ENCODE measurements at places on chromosomes 11 and 22. TPM values are rescaled to one million over a fixed set of nuclear protein-coding genes. Genes with fewer than 3 reads are reported as not detected.
A peak's percentile ranks its signal among the peaks of the same experiment; 100 is the strongest.

Gene LRRC4C
- total RNA-seq = 3.4 TPM

Gene PRG2
- total RNA-seq = not detected

Gene MMP7
- not detected for total RNA-seq

Gene LYVE1
- total RNA-seq = 0.51 TPM

Gene SLC25A18
- total RNA-seq = 0.88 TPM

GRCh38 chr11:121437018-121437685, 15.0 kb upstream of the SORL1 start:
- DNase-seq = no peak
- no peak overlapping the region for H3K4me3 ChIP-seq
- H3K27me3 ChIP-seq = no peaks in the 10 kb centered on the region
- H3K36me3 ChIP-seq = no peaks in the 10 kb centered on the region

DNA sequence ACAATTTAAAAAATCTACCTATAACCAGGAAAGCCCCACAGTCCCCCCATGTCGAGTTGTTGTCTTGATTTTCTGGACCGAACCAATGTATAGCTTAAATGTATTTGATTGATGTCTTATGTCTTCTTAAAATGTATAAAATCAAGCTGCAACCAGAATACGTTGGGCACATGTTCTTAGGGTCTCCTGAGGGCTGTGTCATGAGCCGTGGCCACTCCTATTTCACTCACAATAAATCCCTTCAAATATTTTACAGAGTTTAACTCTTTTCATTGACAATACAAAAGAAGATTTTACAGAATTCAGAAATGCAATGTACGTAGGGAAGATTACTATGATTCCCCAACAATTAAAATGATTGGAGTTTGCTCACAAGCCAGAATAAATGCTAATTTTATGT, 428.7 kb upstream of the RAG2 start:
- no peak overlapping the region for H3K27ac ChIP-seq
- H3K36me3 ChIP-seq = no peaks in the 10 kb centered on the region
- H3K4me1 ChIP-seq = peaks cover 6% of the 10 kb centered on the region
- H3K4me3 ChIP-seq = no peak overlapping the region

- H3K4me3 ChIP-seq = no peak overlapping the region
- DNase-seq = peak; percentile 38
- no peaks in the 10 kb centered on the region for H3K36me3 ChIP-seq
- peaks cover 58% of the 10 kb centered on the region for H3K4me1 ChIP-seq
Observed at GRCh38 chr11:12840871-12841660, 166.8 kb downstream of the TEAD1 start.

GRCh38 chr11:28833670-28834069, 725.5 kb downstream of the METTL15 start:
- DNase-seq = no peak
- no peak overlapping the region for H3K4me3 ChIP-seq
- no peaks in the 10 kb centered on the region for H3K27me3 ChIP-seq
- H3K27ac ChIP-seq = no peak overlapping the region

GRCh38 chr22:30021881-30022619, 58.2 kb upstream of the HORMAD2 start:
- H3K27ac ChIP-seq = no peak overlapping the region
- H3K36me3 ChIP-seq = no peaks in the 10 kb centered on the region
- no peak overlapping the region for H3K4me3 ChIP-seq

DNA sequence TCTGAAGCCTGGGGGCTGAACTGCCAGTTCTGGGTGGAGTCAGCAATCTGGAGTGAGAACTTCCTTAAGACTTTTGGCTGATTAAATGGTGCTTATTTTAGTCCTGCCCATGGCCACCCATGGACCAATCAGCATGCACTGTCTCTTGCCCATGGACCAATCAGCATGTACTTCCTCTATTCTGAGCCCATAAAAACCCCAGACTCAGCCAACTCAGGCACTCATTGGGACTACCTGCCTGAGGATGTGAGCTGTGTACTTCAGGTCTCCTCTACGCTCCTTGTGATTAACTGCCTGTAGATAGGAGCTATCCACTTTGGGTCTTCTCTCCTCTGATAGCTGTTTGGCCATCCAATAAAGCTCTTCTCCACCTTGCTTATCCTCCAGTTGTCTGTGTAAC, 342.3 kb upstream of the CCDC179 start:
- no peak overlapping the region for H3K4me3 ChIP-seq
- no peak for DNase-seq
- H3K36me3 ChIP-seq = no peaks in the 10 kb centered on the region
- H3K27me3 ChIP-seq = no peaks in the 10 kb centered on the region
- no peak overlapping the region for H3K27ac ChIP-seq
- no peaks in the 10 kb centered on the region for H3K4me1 ChIP-seq

GRCh38 chr11:15473954-15474837, 359.5 kb downstream of the INSC start:
- H3K27me3 ChIP-seq = no peaks in the 10 kb centered on the region
- H3K4me1 ChIP-seq = peaks cover 3% of the 10 kb centered on the region
- DNase-seq = no peak
- H3K36me3 ChIP-seq = no peaks in the 10 kb centered on the region
- no peak overlapping the region for H3K4me3 ChIP-seq
- no peak overlapping the region for H3K27ac ChIP-seq

GRCh38 chr11:985406-985805, 51.1 kb downstream of the MUC6 start:
- no peak overlapping the region for H3K27ac ChIP-seq
- H3K4me1 ChIP-seq = no peaks in the 10 kb centered on the region
- no peak for DNase-seq
- H3K27me3 ChIP-seq = no peaks in the 10 kb centered on the region

DNA sequence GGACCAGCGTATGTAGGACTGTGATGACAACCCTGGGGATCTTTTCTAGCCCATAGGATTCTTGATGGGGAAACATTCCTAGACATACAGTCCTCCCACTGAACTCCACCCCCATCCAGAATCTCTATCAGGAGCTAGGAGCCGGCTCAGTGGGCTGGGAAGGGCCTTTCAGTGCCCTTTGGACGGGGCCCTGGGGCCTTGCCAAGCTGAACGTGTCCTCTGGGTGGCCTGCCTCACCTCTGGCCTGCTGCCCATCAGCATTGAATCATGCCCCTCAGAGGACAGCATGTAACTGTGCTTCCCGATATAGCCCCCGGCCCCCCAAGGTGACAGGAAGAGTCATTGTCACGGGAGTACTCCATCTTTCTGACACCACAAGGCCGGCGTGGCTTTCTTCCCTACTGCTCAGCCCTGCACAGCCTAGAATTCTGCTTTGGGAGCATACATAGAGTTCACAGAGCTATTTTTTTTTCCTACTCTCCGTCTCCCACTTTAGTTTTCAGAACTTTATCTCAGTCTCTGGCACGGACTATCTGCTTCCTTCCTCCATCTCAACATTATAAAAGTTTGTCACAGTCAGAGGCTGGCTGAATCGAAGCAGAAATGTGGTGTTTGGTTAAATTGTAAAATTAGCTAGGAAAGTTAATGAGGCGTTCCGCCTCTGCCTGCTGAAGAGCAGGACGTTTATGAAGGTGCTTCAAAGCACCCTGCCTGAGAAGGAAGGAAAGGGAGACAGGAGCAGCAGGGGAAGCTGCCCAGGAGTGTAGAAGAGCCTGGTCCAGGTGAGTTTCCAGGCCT, 111.9 kb downstream of the ZBTB16 start:
- peaks cover 69% of the 10 kb centered on the region for H3K4me1 ChIP-seq
- H3K27me3 ChIP-seq = no peaks in the 10 kb centered on the region
- no peak overlapping the region for H3K27ac ChIP-seq

DNA sequence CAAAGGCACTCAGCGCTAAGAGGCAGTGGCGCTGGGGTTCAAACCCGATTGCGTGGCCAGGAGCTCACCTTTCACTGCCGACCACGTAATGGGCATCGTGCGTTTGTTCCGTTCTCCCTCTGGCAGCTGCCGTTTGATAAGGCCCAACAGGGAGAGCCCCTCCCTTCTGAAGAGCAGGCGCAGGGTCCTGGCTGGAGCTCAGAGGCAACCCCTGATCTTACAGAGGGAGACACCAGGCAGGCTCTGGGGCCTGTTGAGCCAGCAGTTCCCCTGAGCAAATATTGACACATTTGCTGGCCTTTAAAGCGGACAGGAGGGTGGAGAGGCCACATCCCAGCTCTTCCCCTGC, 11.7 kb upstream of the C1QTNF6 start:
- no peak overlapping the region for H3K27ac ChIP-seq
- no peak for DNase-seq
- H3K27me3 ChIP-seq = no peaks in the 10 kb centered on the region
- no peaks in the 10 kb centered on the region for H3K36me3 ChIP-seq
- no peak overlapping the region for H3K4me3 ChIP-seq
- no peaks in the 10 kb centered on the region for H3K4me1 ChIP-seq

DNA sequence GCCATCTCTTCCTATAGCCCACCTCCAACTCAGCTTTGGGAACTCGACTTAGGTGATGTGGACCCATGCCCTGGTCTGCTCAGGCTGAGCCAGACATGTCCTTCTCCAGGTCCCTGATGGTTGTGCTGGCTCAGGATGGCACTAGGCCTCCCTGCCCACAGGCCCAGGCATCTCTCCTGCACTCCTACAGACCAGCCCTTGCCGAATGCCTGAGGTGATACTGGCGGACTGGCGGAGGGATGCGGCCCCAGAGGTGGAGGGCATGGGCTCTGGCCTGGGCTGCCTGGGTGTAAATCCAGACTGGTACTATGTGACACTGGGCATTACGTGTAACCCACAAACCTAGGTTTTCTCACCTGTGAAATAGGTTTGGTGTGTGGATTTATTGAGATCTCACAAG, 352.8 kb downstream of the SHANK2 start:
- no peaks in the 10 kb centered on the region for H3K27me3 ChIP-seq
- no peak overlapping the region for H3K4me3 ChIP-seq
- DNase-seq = no peak
- no peak overlapping the region for H3K27ac ChIP-seq

DNA sequence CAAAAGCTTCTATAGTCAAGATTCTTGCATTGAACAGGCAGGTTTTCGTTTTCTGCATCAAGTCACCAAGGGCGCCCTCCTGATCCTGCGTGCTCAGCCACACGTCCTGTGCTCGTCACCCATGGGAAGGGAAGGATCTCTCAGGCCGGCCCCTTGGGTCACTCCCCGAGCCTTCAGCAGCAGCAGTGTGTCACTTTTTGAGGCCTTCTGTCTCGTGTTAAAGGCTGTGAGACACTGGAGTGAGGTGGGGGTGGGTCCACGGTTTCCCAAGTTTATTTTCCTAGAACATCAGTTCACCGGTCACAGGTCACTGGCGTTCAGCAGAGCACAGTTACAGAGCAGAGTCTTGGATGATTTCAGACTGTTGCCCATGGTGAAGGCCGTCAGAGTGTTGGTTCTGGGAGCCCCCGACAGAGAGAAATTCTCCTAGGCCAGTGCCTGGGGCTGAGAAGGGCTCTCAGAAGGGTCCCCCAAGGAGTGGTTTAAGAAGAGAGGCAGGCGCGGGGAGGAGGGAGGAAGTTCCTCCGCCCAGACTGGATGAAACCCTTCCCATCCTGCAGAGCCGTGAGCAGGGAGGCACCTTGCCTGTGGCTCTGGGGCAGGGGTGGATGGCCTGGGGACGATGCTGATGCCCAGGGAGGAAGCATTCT, 13.5 kb upstream of the ADORA2A start:
- H3K4me3 ChIP-seq = no peak overlapping the region
- H3K27me3 ChIP-seq = no peaks in the 10 kb centered on the region
- H3K36me3 ChIP-seq = no peaks in the 10 kb centered on the region
- peaks cover under 1% of the 10 kb centered on the region for H3K4me1 ChIP-seq
- no peak for DNase-seq

GRCh38 chr11:118615282-118615975, 8.0 kb downstream of the PHLDB1 start:
- H3K27me3 ChIP-seq = peaks cover 11% of the 10 kb centered on the region
- H3K4me3 ChIP-seq = no peak overlapping the region
- DNase-seq = peak; percentile 90
- peak overlapping the region; percentile 91 for H3K27ac ChIP-seq

- H3K27ac ChIP-seq = no peak overlapping the region
- H3K4me1 ChIP-seq = peaks cover 17% of the 10 kb centered on the region
- DNase-seq = no peak
- no peaks in the 10 kb centered on the region for H3K36me3 ChIP-seq
- no peak overlapping the region for H3K4me3 ChIP-seq
Observed at GRCh38 chr11:77814848-77815247, 5.7 kb downstream of the RSF1 start.

GRCh38 chr11:123460012-123460700, 30.1 kb downstream of the GRAMD1B start:
- H3K4me3 ChIP-seq = no peak overlapping the region
- H3K4me1 ChIP-seq = peaks cover 4% of the 10 kb centered on the region
- H3K27me3 ChIP-seq = no peaks in the 10 kb centered on the region

- H3K36me3 ChIP-seq = no peaks in the 10 kb centered on the region
- peaks cover 25% of the 10 kb centered on the region for H3K27me3 ChIP-seq
- peaks cover 40% of the 10 kb centered on the region for H3K4me1 ChIP-seq
Observed at GRCh38 chr11:75523189-75523588, 2.6 kb downstream of the GDPD5 start.

DNA sequence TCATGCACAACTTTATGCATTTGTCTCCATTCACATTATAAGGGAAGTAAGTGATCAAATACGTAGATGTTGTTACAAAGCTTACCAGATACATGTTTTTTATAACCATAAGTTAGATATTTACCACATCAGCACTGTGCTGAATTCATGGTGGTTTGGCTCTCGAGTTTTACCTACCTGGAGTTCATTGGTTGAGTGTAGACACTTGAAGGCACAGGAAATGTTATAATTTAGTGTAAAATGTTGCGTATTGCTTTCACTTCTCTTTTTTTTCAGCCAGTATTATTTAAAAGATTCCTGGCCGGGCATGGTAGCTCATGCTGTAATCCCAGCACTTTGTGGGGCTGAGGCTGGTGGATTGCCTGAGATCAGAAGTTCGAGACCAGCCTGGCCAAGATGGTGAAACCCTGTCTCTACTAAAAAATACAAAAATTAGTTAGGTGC, 53.1 kb upstream of the GRK2 start:
- H3K27me3 ChIP-seq = no peaks in the 10 kb centered on the region
- no peaks in the 10 kb centered on the region for H3K4me1 ChIP-seq
- H3K4me3 ChIP-seq = no peak overlapping the region
- no peak overlapping the region for H3K27ac ChIP-seq
- peaks cover 23% of the 10 kb centered on the region for H3K36me3 ChIP-seq
- no peak for DNase-seq

- no peak overlapping the region for H3K4me3 ChIP-seq
- no peak for DNase-seq
- H3K27ac ChIP-seq = no peak overlapping the region
- H3K27me3 ChIP-seq = peaks cover 81% of the 10 kb centered on the region
Observed at GRCh38 chr11:89065066-89065465, 716 bp downstream of the GRM5 start.

DNA sequence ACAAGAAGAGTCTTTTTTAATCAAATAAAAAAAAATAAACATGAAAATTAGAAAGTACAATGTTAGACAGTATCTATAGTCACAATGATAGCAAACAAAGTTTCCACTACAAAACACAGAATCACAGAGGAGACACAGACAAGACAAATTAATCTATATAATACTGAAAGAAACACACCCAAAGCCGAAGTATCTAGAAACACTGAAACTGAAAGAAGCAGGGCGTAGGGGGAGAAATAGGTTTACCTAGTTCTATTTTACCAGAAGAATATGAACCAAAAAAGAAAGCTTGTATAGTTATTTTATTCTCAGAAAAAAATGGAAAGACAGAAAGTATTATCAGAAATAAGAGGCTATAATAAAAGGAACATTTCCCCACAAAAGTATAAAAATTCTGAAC, 27.1 kb upstream of the NUP50 start:
- no peaks in the 10 kb centered on the region for H3K36me3 ChIP-seq
- H3K27me3 ChIP-seq = no peaks in the 10 kb centered on the region
- DNase-seq = no peak
- H3K4me3 ChIP-seq = no peak overlapping the region
- no peaks in the 10 kb centered on the region for H3K4me1 ChIP-seq
